ENCODE measurements at places on chromosomes 6 and 20.

GRCh38 chr6:36838896-36839748, at the start of gene CPNE5:
Gene CPNE5, minus strand, starts transcription at chr6:36839444. Its CDS starts 67 bp downstream, at chr6:36839377.
- DNase-seq: no peak

DNA sequence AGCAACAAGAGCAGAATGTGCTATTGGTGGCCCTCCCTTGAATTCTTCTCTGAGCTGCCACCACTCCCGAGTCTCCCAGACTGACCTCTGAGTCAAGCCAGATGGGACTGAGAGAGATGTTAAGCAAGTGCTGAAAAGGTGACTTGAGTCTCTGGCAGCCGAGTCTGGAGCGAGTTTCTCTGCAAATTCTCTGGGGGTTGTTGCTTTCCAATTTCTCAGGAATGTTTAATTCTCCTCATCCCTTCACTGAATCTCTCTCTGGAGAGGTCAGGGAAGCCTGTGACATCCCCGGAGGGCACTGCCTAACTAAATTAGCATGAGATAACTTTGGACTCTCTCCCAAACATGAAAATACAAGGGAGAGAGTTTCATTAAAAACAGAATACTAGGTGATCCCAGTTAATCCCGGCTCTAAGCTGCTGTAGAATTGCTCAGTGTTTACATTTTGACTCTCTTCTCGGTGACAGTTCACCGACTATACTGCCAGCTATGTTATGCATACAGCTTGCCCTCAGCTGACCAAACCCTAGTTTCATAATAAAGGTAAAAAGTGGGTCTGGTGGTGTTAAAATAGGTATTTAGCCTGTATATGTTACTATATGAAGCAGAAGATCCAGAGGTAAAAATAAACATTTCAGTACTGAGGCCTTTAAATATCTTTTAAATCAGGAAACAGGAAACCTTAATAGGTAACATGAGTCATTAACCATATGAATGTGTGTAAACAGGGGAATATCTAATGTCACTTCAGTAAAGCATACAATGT, 157.9 kb downstream of the FOXC1 start:
- DNase-seq: peak; percentile 69

DNA sequence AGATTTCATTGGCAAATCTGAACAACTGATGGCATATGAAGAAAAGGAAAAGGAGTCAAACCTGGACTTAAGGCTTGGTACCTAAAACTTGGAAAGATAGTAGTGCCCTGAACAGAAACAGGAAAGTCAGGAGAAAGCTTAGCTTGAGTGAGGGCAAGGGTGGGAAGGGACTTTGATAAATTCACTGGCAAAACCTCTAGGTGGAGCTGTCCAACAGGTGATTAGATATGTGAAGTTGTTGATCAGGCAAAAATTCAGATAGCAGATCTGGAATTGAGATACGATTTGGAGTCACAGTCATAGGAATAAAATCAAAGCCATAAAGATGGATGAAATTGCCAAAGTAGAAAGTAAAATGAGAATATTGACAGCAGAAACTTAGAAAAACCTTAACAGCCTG, 16.1 kb upstream of the ZNF292 start:
- DNase-seq: peak; percentile 55

- DNase-seq: peak; percentile 71
Measured at GRCh38 chr6:154154389-154154967, 115.4 kb downstream of the OPRM1 start.

DNA sequence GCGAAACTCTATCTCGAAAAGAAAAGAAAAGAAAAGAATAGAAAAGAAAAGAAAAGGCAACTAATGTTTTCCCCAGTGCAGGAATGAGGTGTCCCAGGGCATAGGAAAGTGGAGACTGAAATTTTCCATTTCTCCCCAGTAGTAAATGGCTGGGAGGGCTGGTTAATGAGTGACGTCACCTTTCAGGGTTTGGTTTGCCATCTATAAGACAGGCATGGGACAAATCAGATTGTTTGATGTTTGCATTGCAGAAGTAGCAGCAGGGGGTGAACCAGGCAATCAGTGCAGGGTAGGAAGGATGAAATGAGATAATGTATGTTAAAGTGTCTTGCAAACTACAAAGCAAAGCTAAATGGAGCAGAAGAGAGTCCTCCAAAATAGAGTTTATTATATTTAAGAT, 533.4 kb downstream of the PKHD1 start:
- no peak for DNase-seq

GRCh38 chr20:45897289-45897688, 6.2 kb downstream of the CTSA start:
- DNase-seq: no peak

- no peak for DNase-seq
Measured at GRCh38 chr6:169016758-169017157, 236.9 kb downstream of the THBS2 start.

GRCh38 chr6:73362869-73363536, 545 bp downstream of the KHDC3L start:
- DNase-seq: no peak

DNA sequence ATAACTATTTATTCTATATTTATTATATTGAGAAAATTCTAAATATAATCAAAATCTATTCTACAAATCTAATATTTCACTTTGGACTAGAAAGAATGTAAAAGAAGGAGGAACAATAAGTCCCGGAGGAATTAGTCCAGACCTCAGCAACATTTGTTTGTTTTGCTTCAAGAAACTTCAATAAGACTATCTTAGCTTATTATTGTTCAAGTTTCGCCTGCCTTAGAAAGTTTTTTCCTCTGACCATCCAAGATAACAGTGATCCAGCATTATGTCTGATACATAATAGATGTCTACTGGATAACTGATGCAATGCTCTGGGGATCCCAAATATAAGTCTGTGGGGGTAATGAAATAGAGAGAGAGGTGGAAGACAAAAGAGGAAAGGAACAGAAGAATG, 28.7 kb upstream of the NT5E start:
- no peak for DNase-seq

- DNase-seq: no peak
Measured at GRCh38 chr6:133463790-133464189, 222.6 kb downstream of the EYA4 start.

DNA sequence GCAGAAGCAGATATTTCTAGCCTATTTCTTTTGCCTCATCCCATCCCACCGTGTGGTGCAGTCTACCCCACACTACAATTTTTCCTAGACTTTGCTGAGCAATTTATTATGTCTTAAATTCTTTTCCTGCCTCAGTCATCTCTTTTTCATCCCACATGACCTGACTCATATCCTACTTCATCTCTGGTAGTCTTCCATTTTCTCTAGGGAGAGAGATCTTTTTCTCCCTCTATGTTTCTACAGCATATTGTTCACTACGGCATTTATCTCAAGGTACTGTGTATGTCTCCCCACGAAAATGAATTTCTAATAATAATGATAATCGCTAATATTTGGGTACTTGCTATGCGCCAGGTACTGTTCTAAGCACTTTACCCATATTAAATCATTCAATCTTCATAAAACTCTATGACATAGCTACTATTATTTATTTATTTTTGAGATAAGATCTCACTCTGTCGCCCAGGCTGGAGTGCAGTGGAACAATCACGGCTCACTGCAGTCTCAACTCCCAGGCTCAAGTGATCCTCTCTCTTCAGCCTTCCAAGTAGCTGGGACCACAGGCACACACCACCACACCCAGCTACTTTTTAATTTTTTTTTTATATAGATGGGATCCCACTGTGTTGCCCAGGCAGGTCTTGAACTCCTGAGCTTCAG, 15.6 kb downstream of the PDSS2 start:
- DNase-seq: peak; percentile 16

Data from kidney tubule cell (primary cell).